ENCODE measurements at places on chromosomes 6 and 20. TPM values are rescaled to one million over a fixed set of nuclear protein-coding genes. Genes with fewer than 3 reads are reported as not detected.

DNA sequence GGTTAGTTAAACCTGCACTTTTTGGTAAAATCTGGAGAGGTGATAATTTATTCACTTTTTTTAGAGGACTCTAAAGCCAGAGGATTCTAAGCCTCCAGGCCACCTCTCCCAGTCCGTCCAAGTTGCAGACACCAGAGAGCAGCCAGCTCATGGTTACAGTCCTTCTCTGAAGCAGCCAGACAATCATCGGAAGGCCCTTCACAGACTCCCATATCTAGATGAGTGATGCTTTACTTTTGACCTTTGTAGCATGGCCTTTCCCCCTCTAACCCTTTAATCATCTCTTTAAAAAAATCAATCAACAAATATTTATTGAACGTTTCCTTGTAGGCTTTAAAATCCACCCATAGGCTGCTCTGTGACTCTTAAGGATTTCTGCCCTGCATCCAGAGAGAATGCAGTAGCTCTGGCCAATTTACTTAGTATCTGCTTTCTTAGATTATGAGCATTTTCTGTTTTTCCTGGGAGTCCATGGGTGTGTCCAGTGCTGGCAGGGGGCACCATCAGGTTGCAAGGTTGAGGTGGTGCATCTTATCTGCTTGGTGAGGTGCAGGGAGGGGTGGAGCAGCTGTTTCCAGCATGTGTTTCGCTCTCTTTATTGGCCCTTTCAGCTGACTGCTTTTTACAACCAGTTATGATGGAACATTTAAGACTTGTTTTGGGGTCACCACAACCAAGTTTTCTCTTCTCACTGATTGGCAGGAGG, 58.6 kb downstream of the JARID2 start:
- no peak for DNase-seq

DNA sequence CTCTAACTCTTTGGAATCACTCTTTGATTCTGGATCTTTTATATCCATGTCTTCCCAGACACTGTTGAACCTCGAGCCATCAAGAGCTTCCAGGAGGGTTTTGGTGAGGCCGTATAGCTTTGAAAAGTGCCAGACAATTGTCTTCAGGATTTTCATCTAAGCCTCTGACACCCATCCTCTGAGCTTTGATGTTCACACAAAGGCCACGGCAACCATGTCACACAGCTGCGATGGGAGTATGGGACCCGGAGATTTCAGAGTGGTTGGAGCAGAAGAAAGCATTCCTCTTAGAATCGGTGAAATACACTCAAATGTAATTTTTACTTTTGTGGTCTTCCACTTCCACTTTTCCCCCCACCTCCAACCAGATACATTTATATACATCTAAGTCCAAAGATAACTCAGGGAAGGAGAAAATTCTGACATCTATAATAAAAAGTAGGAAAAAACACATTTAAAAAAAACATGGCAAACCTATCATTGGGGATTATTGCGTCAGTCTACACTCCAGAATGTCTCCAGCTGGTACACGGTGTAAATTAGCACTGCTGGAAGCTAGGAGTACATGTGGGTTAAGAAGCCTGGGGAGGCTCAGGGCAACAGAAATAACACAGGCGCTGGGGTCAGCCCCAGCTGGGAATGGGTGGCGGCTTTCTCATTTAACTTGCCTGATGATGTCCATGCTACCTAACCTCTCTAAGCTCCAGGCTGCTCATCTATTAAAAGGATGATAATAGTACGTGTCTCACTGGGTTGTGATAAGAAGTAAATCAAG, 92.7 kb downstream of the LY86 start:
- no peak for DNase-seq

DNA sequence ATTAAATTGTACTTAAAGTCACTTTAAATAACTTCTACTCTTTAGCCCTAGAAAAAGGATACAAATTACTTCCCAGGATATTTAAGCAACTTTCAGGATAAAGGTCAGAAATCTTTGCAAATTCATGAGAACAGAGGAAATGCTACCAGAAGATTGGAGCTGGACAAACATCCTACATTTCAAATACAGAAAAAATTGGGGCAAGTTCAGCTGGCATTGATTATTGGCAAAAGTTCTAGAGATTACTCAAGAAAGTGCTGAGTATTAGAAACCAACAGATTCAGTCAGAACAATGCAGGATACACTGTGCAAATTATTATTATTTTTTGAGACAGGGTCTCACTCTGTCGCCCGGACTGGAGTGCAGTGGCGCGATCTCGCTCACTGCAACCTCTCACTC, 6.0 kb downstream of the SLC22A23 start:
- DNase-seq: no peak

- DNase-seq: no peak
These were observed 69.3 kb downstream of the MDN1 start for GRCh38 chr6:89750338-89750737.

GRCh38 chr6:127547904-127548649, 28.9 kb upstream of the C6orf58 start:
- no peak for DNase-seq

- DNase-seq: no peak
These were observed 711.9 kb upstream of the EYS start for GRCh38 chr6:66418906-66419305.

DNA sequence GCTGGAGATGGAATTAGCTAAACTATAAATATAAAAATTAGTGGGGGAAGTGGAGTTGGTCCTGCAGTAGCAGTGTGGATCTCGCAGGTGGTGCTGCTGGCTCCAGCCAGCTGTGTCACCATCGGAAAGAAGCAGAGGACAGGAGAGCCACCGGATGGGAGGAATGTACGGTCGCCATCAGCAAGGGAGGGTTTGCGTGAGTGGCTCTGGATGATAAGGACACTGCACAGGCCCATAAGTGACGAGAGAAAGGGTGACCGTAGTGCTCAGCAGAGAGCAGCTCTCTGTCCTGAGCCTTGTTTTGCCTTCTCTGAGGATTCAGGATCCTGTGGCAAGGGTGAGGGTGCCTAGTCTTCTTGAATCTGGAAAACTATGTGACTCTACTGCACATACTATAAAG, 378.7 kb downstream of the ZFAND3 start:
- no peak for DNase-seq

GRCh38 chr6:161736781-161737292, 463.0 kb upstream of the AGPAT4 start:
- DNase-seq: no peak

DNA sequence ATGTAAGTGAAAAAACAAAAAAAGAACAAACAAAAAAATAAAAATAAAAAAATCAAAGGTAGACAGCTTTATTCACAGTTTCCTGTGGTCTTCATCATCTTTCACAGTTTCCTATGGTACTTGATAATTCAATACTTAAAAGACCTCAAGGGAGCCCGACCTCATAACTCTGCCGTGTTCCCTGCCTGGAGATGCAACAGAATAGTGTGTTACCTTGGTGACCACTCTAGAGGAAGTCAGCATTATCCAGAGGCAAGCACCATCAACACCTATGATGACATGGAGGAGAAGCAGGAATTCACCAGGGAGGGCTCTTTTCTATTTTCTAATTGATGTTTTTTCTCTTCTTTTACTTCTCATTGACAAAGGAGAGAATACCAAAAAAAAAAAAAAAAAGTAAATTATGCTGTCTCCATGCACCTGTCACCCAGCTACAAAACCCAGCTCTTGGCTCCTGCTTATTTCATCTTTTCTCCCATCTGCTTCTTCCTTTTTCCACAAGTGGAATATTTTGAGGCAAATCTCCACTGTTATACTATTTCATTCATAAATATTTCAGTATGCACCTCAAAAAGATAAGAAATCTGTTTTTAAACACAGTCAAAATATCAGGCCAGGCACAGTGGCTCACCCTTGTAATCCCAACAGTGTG, 95.8 kb upstream of the STXBP5 start:
- no peak for DNase-seq

DNA sequence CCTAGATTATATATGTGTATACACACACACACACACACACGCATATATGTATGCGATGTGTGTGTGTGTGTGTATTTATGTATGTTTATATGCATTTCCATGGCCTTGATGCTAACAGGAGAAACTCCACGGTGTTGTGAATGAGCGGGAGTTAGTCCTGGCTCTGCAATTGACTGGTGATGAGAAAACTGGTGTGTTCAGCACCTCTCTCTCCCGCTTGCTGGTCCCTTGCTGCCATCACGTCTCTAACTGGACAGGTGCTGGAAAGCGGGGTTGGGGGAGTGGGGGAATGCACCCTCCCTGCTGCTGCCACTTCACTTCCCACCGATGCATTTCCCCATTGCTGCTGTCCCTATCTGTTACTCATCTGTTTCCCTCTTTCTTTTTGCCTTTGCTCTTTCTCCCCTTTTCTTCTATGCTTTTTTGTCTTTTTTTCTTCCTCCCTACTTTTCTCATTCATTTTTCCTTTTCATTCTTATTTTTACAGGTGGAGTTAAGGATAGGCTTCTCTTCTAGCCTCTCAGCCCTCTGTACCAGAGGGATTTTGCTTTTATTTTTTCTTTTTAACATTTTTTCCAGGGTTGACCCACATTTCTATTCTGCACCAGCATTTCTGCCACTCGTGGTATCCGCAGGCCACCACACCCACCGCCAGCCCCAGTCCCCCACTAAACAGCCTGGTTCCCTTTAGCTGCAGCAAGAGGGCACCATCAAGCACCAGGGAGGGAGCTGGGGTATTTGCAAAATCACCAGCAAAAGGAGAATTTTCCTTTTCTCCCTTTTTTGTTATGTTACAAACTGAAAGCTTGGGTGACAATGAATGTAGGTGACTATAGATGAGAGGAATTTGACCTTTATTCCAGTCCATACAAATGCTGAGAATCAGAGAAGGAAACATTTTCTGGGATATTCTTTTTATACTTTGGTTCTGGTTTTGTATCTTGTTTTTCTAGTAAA, 115.6 kb downstream of the TCP11 start:
- no peak for DNase-seq

DNA sequence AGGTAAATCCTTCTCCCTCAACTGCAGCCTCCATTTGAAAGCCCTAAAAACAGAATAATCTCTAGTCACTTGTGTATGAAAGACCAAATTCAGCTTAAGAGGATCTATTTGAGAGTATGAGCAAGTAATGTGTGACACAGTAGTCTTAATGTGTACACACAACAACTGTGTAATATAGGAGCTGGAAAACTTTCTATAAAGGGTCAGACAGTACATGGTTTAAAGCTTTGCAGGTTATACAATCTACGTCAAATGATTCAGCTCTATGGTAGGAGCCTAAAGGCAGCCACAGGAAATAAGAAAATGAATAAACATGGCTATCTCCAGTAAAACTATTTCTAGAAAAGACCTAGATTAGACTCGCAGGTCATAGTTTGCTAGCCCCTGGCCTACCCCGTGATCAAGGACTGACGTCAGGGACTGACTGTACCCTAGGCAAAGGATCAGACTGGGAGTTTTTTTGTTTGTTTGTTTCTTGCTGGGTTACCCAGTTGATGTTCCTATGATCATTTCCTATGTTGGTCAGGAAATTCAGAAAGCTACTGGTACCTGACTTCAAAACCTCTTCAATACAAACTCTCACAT, 39.7 kb downstream of the BTBD9 start:
- no peak for DNase-seq

DNA sequence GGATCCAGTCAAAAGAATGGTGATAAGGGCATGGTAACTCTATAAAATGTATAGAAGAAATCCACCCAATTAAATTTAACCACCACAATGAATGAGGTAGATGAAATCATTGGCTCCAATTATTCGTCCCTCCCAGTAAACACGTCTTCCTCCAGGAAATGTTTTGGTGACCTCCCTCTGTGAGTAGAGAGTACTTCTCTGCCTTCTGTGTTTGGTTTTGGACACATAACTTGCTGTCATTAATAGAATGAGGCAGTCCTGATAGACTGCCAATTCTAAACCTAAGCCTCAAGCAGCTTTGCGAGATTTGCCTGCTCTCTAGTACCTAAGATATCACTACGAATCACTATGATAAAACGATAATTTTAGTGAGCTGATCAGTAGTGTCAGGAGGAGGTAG, 632.8 kb downstream of the HDGFL1 start:
- no peak for DNase-seq

GRCh38 chr20:5146871-5147592, 20.2 kb downstream of the CDS2 start:
- DNase-seq: no peak

- no peak for DNase-seq
These were observed 44.3 kb upstream of the ZNF184 start for GRCh38 chr6:27517238-27517637.

DNA sequence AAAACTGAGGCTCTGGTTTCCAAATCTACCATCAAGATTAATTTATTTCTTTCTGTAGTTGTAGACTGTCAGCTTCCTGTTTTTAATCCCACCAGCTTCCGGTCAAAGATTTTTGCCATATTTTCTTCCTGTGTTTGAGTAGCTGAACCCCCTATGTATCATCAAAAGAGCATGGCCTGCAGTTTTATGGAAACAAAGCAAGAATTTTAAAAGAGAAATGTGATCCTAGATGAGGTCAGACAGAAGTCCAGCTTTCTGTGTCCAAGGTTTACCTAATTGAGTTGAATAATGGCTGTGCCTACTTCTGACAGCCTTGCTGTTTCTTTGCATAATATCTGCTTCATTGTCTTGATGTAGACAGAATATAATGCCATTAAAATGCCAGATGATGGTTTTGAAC, 163.7 kb downstream of the CARMIL1 start:
- no peak for DNase-seq

- no peak for DNase-seq
These were observed 207.8 kb downstream of the BMP2 start for GRCh38 chr20:6975311-6975710.

DNA sequence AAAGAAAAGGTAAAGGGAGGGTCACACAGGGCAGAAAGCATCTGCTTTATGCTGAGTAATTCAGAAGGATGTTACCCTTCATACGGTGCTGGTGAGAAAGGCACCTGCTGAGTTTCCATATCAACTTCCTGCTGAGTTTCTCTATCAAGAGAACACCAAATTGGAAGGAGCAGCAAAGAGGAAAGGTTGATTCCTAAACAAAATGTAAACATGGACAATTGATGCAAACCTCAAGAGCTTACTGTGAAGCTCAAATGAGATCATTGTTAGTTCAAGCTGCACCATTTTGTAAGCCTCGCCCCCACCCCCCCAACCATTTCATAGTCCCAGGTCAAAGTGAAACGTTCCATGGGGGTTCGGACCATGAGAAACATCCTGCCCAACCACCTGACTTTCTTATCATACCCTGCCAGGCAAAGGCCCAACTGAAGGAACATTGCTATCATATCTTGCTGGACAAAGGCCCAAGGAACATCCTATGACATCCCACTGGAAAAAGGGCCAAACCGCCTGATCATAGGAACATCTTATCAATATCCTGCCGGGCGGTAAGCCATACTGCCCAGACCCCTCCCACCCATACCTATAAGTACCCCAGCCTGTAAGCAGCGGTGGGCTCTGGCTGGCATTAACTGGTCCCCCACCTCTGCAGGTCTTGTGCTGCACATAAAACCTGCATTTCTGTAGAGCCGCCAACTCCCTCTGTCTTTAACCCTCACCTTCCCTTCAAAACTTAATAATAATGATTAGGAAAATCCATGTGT, 171.6 kb downstream of the UBE3D start:
- DNase-seq: no peak

GRCh38 chr20:41078329-41078728, 49.7 kb downstream of the TOP1 start:
- no peak for DNase-seq

HLA-F gene
- total RNA-seq: 6.1 TPM

PRKN gene
- total RNA-seq: 5.2 TPM

PTCRA gene
- total RNA-seq: not detected

ASIP gene
- total RNA-seq: not detected

OR12D3 gene
- total RNA-seq: not detected

DLK2 gene
- not detected for total RNA-seq
